ENCODE measurements at places on chromosomes 1 and 21.

- DNase-seq, result no peak
Observed at GRCh38 chr1:6505367-6506209, 14.1 kb upstream of the PLEKHG5 start.

GRCh38 chr1:178612261-178612660 lies 99.4 kb downstream of the TEX35 start:
- DNase-seq, result no peak

DNA sequence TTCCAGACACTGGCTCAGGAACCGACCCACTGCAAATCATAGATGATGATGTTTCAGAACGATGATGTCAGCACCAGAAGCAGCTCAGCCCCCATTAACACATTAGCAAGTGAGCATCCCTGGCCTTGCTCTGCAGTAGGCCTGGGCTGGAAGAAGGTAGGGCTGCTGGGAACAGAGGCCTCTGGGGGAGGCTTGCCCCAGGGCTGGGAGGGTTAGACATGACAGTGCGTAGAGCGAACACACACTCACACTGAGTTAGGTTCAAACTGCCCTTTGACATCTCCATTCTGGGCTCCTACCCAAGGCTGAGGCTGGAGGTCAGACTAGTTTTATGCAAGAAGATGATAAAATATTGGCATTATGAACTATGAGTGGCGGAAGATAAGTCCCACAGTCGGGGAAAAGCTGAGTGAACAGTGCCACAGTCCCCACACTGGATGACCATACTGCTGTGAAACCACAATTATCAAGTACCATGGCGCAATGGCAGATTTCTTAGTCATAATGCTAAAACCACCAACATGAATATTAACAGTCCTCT lies 91.1 kb downstream of the DMRTB1 start:
- DNase-seq, result no peak

- no peak for DNase-seq
Observed at GRCh38 chr1:11924334-11925195, 1.7 kb downstream of the KIAA2013 start.

DNA sequence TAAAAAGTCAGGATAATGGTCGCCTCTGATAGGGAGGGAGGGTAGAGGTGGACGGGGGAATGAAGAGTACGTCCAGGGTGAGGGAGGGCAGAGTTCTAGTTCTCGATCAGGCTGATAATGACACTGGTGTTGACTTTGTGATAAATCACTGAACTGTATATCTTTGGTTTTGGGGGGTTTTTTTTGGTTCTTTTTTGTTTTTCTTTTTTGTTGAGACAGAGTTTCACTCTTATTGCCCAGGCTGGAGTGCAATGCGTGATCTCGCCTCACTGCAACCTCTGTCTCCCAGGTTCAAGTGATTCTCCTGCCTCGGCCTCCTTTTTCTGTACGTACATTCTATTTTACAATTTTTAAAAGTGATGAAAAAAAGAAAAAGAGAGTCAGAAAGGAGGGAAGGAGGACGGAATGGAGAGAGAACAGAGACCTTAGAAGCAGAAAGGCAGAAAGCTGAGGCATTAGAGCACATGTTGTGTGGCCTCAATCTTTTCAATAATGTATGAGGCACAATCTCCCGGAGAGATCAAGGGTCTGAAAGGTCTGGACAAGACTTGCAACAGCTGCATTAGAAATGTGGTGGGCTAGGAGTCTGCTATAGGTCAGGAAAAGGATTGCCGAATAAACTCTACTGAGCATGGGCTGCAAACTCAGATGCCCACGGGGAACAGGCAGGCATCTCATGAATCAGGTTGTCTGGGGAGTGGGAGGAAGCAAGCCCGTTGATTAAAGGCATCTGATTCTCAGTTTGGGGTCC lies 174.8 kb downstream of the TOMM20 start:
- no peak for DNase-seq

GRCh38 chr1:21547876-21548275 lies 38.7 kb downstream of the ALPL start:
- DNase-seq, result no peak

- DNase-seq, result peak; percentile 75
Observed at GRCh38 chr1:204408074-204408507, 3.5 kb downstream of the PPP1R15B start.

DNA sequence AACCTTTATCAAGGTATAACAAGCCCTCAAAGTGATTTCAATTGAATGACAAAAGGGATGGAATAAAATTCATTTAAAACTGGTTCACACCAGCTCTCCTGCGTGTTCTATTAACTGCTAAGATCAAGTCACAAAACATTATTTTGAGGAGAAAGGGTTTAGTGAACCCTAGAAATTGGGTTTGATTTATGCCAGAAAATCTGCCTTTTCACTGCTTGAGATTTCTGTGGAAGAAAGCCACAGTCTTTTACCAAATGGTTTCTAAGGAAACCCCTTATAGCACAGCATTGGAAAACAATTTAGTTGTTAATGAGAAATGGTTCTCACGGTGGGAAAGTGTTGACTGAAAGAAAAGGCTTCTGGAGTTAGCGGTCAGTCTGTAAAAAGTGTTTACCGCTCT lies 43.6 kb upstream of the DPH5 start:
- DNase-seq, result no peak

DNA sequence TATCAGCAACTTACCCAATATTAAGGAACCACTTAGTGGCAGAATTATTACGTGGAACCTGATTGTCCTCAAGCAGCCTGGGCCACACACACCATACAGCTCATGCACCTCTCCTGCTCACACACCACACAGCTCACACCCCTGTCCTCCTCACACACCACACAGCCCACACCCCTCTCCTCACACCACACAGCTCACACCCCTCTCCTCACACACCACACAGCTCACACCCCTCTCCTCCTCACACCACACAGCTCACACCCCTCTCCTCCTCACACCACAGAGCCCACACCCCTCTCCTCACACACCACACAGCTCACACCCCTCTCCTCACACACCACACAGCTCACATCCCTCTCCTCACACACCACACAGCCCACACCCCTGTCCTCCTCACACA lies 36.8 kb upstream of the LAMC2 start:
- no peak for DNase-seq

Measured in NCI-H1417 (cell line).